ENCODE measurements at places on chromosomes 4 and X.

- DNase-seq, result no peak
Measured at GRCh38 chr4:182288534-182288933, 45.3 kb downstream of the TENM3 start.

GRCh38 chrX:38607976-38608375 is 46.6 kb downstream of the TSPAN7 start:
- DNase-seq, result no peak

- no peak for DNase-seq
Measured at GRCh38 chrX:136627409-136627808, 20.5 kb upstream of the CD40LG start.

DNA sequence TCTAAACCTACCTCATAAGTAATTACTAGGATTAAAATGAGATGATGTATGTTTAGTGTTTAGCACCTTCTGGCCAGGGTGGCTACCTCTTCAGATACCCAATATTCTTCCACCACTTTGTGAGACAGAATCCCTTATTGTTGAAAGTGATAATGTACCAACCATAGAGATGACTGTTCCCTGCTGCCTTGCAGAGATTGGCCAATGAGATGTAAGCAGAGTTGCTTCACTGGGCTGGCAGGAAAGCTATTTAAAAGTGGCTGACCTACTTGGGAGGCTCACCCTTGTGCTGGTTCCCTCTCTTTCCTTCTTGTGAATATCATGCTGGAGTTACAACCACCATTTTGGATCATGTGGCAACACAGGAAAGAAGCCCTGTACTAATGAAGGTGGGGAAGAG is 58.9 kb downstream of the TMEM154 start:
- no peak for DNase-seq

DNA sequence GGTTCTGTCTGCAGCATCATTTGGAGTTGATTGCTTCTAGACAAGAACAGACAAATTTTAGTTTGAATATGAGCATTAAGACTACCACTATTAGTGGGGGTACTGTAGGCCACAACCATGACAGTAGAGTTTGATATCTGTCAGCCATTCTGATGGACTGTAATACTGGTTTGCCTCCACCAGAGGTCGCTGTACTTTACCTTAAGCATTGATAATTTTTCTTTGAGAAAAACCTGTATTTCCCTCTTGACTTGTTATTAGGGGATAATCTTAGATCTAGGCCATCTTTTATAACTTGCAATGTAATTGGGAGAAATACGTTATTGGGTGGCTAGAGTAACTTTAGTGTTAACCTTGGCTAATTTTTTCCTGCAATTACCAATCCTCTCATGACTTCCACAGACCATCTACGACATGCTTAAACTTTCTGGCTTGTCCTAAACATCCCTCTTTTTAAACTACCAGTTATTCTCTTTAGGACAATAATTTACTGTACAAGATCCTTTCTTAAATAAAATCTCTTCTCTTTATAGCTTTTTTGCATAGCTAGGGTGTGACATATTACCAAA is 562.4 kb downstream of the MAGEB5 start:
- DNase-seq, result no peak

GRCh38 chrX:13893826-13894225 is 76.9 kb upstream of the GPM6B start:
- no peak for DNase-seq

DNA sequence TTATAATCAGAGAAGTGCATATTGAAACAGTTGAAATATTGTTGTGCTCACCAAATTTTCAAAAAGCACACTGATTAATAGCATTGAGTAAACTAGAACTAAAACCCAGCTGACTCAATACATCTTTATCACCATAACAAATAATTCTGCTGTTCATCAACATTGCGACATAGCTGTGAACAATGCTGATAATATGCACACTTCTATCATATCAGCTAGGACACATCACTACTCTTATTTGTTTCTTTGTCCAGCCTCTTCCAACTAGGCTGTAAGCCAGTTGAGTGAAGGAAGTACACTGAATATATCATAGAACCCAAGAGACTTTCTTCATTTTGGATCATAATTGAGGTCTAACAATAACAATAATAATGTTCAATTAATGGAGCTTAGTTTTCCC is 349.7 kb downstream of the IQCM start:
- DNase-seq, result no peak

DNA sequence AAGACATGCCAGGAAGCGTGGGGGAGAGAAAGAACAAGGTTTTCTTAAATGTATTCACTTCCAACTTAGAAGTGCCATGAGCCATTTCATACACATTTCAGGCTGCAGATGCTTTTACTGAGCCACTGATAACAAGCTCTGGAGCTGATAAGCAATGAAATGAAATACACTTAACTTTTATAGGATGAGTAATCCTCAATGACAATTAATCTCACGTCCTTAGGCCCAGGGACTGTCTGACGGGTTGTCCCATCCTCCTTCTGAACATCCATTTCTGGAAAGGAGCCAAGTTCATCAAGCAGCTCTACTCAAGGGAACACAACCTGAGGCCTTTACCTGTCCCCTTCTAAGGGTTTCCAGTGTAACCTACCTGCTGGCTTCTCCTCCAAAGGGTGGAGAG is 121.2 kb downstream of the PARM1 start:
- no peak for DNase-seq

- DNase-seq, result no peak
Measured at GRCh38 chr4:48175806-48176205, 41.8 kb upstream of the TXK start.

- no peak for DNase-seq
Measured at GRCh38 chr4:144547678-144548298, 98.2 kb upstream of the HHIP start.

DNA sequence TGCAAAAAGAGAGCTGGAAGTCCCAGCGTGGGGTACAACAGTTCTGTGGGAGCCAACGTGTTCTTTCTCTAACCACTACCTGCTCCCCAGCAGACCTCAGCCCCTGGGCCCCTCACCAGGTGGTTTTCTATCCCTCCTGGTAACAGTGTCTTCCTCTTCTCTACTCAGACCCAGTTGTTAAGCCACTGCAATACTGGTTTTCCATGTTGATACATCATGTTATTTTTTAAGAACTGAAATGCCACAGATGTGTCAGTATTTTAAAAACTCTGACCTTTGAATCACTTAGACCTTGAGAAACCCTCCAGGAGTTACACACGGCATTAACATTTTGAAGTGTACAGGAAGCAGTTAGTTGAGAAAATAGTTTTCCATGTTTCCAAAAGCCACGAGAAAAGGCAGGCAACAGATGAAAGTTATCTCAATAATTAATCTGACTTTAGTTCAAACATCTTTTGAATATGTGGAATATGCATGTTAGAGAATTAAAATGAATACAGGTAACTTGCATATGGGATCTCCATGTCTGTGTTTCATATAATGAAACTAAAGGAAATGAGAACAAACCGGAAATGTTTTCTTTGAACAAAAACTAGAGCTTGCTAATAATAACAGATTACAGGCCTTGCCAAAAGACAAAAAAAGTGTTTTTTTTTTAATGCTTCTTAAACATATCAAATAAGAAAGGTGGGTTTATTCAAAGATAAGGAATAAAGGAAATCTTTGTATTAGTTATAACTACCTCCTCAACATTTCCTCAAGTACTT is 108.8 kb downstream of the ZNF827 start:
- no peak for DNase-seq

- DNase-seq, result no peak
Measured at GRCh38 chrX:131987252-131987651, 35.9 kb upstream of the STK26 start.

- DNase-seq, result no peak
Measured at GRCh38 chr4:108168160-108168670, 517 bp downstream of the LEF1 start.

GRCh38 chr4:16875487-16875886 is 23.0 kb downstream of the LDB2 start:
- DNase-seq, result no peak

- no peak for DNase-seq
Measured at GRCh38 chrX:124098089-124098488, 136.6 kb downstream of the STAG2 start.

- no peak for DNase-seq
Measured at GRCh38 chr4:152160225-152160800, 375.6 kb downstream of the FBXW7 start.

- no peak for DNase-seq
Measured at GRCh38 chr4:140108243-140108642, 45.7 kb downstream of the MAML3 start.

DNA sequence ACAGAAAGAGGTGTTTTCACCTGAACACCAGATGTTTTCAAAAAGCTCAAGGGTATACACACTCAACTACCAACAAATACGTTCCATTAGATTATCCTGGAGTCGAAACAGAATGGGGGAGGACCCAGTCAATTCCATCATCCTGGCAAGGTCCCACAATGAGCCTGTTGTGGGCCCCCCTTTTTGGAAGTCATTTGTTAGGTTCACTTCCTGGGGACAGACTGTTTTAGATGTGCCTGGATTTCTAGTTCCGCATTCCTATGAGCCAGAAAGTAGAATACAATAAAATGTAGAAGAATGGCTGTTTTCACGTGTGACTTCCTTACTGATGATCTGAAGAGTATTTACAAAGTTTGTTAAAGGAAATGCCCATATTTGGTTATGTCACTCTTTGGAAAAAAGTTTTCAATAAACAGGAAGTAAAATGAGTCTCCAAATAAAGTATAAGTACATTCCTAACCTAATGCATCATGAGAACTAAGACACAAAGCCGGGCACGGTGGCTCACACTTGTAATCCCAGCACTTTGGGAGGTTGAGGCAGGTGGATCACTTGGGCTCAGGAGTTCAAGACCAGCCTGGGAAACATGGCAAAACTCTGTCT is 192.5 kb downstream of the MAML3 start:
- DNase-seq, result no peak

DNA sequence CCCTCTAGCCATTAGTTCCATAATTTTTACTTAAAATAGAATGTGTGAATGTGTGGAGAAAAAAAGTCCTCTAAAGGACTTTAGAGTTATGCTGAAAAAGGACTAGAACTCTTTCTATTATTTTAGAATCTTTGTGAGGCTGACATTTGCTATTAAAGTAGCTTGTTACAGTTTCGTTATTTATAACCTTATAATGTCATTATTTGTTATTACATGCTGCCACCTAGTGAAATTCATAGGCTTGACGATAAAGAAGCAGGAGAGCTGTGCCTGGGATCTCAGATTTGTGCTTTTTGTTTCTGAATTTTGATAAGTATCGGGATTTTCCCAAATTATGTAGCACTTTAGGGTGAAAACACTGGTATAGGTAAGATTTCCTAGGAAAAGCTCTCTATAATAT is 38.5 kb upstream of the TAPT1 start:
- no peak for DNase-seq

DNA sequence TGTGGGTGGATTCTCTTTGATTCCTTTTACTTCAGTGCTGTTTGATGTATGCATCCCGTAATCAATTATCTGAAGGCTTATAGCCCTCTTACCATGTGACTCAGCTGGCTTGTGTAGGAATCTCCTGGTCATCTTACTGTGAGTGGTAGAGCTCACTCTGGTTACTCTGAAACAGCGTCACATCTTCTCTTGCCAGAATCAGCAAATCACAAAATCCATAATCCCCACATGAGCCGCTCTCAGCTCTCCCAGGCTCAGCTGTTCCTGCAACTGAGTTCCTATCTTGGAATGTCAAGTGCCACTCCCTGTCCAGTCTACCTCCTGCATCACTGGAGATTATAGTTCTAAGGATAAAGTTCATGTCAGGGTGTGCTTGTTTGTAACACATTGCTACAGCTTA is 278.0 kb downstream of the FBXO8 start:
- DNase-seq, result no peak

DNA sequence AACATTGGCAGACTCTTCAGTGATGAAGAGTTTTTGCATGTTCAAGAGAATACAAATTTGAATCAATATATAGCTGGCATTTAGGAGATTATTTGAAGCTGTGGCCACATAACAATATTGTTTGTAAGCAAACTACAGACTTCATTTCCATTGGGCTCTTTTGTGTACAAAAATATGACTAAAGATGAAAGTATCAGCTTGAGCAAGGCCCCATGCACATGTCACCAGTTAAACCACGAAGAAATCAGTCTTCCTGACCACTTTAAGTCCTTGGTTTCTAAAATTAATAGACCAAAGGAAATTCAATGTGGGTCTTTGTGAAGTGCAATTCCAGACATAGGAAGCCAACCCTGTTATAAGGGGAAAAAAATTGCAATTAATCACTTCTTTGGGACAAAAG is 1664.6 kb upstream of the ADGRL3 start:
- no peak for DNase-seq

GRCh38 chr4:42359711-42360110 is 37.6 kb upstream of the SHISA3 start:
- DNase-seq, result no peak

GRCh38 chr4:82450966-82451755 is 20.8 kb downstream of the ENOPH1 start:
- DNase-seq, result no peak

DNA sequence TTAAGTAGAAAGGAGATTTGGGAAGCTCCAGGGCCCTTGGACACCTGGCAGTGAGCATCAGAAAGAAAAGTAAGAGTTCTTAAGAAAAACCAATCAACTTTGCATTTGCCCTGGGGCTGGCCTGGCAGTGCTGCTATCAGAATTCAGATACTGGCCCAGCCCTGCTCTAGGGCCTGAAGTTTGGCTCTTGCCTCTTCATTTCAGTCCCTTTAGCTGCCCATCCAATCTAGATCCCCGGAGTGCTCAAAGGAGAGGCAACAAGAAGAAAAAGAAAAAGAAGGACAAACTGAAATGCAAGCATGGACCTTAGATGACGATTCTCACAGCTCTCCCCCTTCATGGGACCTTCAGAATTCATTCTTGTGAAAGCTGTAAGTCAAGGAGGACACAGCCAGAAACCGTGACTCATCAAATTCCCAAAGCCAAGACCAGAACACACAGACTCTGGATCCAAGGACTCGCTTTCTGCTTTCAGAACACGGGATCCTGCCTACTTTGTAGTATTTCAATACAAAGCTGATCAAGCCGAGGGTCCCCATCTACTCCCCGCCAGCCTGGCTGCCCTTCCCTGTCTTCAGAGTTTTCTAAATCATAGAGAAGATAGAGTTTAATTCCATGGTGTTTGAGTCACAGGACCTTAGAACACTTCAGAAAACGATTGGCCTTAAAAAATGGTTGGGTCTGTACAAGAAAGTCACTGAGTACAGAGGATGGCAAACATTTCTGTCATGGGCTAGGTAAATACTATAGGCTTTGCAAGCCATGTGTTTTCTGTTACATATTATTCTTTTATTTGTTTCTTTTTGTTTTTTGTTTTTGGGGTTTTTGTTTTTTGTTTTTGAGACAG is 103.7 kb downstream of the RBM47 start:
- no peak for DNase-seq

- no peak for DNase-seq
Measured at GRCh38 chrX:123673813-123674212, 59.0 kb downstream of the THOC2 start.

GRCh38 chr4:78069859-78070258 is 12.7 kb downstream of the FRAS1 start:
- DNase-seq, result no peak

GRCh38 chr4:86013621-86014020 is 346.2 kb downstream of the MAPK10 start:
- DNase-seq, result no peak

GRCh38 chr4:38181286-38181685 is 221.1 kb downstream of the PTTG2 start:
- DNase-seq, result no peak

- DNase-seq, result no peak
Measured at GRCh38 chr4:87108142-87108546, 112.3 kb downstream of the KLHL8 start.
